OCI-LY7 (cell line): ENCODE measurements at places on chromosomes 7 and 10. TPM values are rescaled to one million over a fixed set of nuclear protein-coding genes. Genes with fewer than 3 reads are reported as not detected.

WNT16 gene
- total RNA-seq = not detected in 2 replicates

CDNF gene
- 3.6 and 3.7 TPM in 2 replicates for total RNA-seq

CEP55 gene
- 68.3 and 75.2 TPM in 2 replicates for total RNA-seq

TUBB8 gene
- total RNA-seq = not detected in 2 replicates

HOXA11 gene
- not detected in 2 replicates for total RNA-seq

SGCE gene
- total RNA-seq = 23.5 and 25.4 TPM in 2 replicates

CDC14C gene
- not detected in 2 replicates for total RNA-seq

PGAM1 gene
- total RNA-seq = 286 and 467 TPM in 2 replicates

EBF3 gene
- total RNA-seq = not detected in 2 replicates

DNA sequence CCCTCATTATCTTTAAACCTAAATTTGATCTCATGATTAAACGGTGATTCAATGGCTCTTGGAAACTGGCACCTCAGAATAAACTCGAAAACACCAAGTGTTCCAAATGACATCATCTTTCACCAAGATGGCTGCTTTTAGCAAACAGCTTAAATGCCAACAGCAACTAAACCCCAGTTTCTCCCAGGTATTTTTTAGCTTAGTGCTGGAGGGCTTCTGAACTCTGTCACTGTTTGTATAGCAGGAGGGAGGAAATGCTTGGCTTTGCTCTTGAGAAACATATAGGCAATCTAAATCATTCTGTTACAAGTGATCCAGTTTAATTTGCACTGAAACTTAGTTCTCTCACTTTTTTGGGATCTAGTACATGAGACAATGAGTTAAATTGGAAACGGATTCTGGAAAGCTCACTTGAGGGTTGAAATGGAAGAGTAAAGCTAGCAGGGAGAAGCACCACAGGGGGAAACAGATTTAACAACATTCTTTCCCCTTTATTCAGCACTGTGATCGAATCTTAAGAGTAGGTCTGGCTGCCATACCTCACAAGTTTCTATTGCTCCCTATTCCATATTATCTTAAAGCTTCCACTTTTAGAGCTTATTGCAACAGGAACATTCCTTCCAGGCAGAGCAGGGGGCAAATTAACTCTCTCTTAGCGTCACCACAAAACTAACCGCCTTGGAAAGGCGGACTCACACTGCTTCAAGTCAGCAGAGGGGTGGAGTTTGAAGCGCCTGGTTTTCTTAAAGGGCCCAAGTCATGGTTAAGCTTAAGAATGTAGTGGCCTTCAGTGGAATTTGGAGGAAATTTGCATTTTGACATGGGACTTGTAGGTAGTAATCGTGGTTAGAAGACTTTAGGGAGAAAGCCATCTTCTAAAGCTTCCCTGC, 1.8 kb upstream of the CCDC6 start:
- DNase-seq = peak; percentile 73

DNA sequence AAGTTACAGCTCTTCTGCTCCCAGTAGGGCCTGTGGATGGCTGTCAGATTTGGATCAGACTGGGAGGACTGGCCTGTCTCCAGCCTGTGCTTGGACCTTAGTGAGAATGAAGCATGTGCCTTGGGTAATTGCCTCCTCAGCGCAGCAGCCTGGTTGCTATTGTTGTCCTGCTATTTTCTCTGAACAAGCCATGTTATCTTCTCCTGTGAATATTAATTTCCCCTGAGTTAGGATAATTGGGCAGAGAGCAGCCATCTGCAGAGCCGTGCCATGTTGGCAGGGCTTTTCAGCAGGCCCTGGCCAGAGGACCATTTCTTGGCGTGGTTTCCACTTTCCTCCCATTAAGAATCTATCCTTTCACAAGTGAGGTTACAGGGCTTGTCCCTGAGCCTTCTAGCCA, 497.3 kb downstream of the SORCS3 start:
- no peak for DNase-seq

GRCh38 chr7:80294346-80294745, 159.7 kb downstream of the GNAI1 start:
- DNase-seq = no peak

GRCh38 chr10:66805612-66806011, 120.2 kb upstream of the LRRTM3 start:
- no peak for DNase-seq

DNA sequence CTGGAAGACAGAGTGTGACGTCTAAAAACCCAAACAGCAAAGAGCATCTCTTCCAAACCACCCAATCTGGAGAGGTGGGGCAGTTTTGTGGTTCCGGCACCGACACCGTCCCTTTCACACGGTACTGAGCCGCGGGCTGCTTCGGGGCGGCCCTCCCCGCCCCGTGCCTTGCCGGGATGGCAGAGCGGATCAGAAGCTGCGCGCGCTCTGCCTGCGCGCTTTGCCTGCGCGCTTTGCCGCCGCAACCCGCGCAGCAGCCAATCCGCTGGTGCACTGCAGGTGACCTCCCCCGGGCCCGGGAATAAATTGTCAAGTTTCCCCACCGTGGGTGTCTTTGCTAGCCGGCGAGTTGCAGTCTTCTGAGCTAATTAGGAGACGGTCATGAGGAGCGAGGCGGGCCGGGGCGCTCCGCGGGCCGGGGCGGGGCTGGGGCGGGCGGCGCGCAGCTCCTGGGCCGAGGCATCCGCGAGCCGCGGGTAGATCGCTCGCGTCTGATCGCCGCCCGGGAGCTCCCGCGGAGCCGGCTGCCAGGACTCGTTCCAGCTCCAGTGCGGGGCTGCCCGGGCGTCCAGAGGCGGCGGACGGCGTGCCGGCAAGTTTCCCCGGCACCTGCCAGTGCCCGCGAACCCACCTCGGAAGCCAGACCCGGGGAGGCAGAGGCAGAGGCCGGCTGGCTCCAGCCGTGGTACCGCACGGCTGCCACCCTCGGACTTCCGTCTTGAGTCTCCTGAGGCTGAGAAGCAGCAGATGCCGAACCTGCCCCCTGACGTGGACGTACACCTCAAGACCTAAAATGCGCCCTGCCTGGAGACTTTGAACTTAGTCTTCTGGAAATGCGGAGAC, 536.0 kb upstream of the GALNT17 start:
- no peak for DNase-seq

DNA sequence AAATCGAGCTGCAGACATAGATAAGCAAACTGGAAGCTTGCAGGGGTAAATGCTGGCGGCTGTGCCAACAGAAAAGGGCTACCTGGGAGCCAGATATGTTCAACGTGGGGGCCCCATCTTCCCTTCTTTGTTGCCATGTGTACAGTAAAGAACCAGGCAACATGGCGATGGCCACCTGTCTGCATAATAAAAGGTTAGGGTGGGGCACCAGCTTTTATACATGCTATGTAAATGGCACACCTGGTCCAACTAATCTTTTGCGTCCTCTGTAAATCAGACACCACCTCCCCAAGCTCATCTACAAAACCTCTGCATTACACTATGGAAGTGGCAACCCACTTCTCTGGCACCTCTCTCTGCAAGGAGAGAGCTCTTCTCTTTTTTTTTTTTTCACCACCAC, 13.9 kb downstream of the BUD31 start:
- DNase-seq = no peak

DNA sequence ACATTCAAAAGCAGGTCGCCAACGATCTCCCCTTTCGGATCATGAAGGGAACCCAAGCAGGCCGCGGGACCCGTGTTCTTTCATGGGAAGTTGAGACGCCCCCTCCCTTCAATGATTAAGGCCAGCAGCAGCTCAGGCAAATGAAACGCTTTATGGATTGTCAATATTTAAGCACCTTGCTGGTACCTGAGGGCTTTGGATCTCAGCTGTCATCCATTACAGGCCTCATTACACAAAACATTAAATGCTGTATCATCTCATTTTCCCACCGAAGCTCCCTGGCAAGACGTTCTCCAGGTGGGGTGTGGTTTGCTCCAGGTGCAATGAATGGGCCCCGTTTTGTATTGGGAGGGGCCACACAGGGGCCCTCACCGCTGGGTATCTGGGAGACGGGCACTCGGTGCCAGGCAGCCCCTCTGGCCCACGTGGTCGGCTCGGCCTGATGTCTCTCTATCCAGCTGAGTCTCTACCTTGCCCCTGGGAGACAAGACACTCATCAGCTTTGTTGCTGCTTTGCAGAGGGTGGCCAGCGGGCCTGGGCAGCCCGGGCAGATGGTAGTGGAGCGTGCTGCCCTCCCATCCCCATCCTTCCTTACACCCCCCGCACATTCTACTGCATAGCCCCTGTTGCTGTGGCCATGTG, 456.1 kb upstream of the FOXK1 start:
- DNase-seq = no peak

DNA sequence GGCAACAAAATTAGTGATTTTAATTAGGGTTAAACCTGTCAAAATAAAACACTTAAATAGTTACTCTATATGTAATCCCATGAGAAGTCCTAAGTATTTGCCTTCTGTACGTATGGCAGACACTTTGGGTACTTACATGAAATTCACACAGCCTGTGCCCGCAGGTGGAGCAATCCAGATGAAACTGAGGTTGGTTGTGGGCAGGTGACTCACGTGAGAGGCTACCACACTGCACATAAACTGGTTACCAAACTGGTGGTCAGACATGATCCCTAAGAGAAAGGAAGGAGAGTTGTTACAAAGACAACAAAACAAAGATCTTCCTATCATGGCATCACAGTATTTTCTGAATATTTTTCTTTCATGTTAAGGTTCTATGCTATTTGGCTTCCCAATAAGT, 156.1 kb downstream of the RELN start:
- no peak for DNase-seq
